ENCODE measurements at places on chromosomes 7 and 10.

DNA sequence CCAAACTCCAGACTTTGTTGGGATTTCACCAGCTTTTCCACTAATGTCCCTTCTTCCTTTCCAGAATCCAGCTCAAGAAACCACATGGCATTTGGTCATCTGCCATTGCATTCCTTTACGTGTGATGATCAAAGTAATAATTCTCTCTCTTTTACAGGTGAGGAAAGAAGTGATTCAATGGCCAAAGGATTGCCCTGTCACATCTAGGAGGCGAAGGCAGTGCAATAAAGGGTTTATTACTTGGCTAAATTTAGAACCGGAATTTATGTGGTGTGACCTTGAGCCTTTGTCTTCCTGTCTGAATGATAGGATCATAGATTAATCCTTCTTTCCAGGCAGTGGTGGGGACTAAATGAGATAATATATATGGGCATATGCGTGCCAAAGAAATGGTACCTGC lies 58.3 kb upstream of the COBL start:
- no peak for DNase-seq

DNA sequence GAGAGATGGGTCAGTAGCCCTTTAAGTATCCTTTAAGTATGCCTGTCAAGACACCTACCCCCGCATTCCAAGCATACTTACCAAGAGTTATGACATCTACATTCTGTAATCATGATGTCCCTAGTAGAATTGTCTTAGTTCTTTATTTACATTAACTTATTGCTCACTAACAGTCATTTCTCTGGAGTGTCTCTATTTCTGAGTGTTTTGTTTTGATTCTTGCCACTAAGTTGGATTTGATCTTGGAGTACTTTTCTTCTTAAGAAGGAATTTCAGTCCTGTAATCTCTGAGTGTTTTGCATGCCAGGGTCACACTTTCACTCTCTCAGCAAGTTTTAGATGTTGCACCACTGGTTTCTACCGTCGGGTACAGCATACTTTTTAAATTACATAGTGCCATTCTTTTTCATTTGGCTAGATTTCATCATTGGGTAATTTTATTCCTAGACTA lies 1053.9 kb downstream of the KCNMA1 start:
- no peak for DNase-seq

DNA sequence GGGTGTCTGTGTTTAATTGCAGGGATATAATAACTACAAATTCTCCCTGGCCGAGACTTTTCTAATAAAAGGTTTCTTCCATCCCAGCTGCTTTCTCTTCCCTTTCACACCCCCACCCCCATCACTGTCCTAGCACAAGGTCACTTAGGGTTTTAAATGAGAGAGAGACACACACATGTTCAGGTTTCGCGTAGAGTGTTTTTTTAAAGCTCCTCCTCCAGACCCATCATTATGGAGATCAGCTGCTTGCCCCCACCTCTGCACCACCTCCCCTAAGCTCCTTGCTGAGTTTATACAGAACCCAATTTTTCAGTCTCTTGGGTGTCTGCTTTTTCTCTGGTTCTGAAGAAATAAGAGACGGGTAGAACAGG lies 18.6 kb downstream of the LRMDA start:
- no peak for DNase-seq

- no peak for DNase-seq
Observed at GRCh38 chr10:50362547-50363125, 111.3 kb upstream of the ASAH2 start.

GRCh38 chr10:99233689-99234037 lies 2.0 kb downstream of the HPSE2 start:
- no peak for DNase-seq

GRCh38 chr7:82593780-82594179 lies 150.2 kb upstream of the CACNA2D1 start:
- no peak for DNase-seq

DNA sequence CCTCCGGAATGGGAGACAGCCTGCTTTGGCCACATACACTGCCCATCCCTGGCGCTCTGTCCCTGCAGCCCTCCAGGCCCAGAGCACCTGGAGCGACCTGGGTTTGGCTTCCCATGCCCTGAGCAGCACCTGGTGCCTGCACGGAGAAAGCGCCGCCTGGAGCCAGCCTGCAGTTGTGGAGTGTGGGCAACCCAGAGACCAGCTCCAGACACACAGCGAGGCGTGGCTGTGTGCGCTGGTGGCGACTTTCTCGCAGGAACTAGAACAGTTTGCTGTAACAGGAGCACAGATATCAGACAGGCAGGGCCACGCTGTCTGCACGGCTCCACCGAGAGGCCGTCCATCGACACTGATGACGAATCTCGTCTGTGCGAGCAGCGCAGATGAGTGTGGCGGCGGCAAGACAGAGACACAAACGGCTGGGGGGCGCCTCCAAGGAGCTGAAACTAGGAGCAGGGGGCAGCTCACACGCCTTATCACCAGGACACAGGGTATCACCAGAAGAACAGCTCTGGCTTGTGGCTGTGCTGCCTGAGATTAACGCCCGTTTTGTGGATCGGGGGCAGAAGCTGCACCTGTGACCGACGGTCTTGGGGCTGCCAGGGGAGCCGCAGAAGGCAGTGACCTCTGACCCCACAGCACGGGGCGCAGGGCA lies 275.3 kb downstream of the DNAJB6 start:
- DNase-seq = no peak

GRCh38 chr7:38675494-38676106 lies 44.4 kb upstream of the AMPH start:
- no peak for DNase-seq

DNA sequence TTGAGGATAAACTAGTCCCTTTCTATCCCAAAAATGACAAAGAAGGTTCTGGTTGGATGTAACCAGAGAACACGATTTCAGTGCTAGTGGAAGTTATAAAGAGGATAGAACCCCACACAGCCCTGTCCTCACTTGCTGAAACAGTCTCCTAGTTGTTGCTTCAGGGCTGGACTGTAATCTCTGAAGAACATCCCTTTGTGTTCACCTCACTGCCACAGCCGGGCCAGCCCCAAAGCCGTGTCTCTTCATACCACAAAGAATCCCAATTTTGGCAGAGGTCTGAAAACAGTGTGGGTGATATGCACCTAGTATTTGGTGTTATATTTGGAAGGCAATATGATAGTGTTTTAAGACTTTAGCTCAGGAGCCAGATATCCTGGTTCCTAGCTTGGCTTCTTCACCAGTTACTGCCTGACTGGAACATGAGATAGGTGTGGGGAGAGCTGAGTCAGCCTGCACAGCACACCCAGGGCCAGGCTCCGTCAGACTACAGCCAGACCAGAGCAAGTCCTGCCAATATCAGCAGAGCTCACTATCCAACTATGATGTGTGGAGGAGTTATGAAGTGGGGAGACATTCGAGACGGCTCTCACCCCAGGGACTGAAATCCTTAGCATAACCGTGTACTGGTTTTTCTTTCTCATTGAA lies 21.2 kb downstream of the CYP3A4 start:
- DNase-seq = no peak

GRCh38 chr10:31123946-31124345 lies 92.3 kb upstream of the ZNF438 start:
- DNase-seq = no peak

DNA sequence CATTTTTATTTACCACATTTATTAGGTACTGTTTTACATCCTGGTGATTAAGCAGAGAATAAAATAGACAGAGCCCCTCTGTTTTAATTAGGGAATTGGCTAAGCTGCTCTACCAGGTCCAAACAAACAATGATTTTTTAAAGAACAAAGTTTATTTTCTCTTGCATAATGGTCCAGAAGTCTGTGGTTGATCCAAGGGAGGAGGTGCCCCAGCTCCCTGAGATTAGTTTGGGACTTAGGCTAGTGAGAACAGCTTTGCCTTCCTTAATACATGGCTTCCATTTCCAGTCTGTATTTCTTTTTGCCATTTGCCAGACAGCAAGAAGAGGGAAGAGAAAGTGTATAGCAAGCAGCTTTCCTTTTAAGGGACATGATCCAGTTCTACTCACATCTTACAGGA lies 2.9 kb upstream of the MIOS start:
- DNase-seq = no peak

- DNase-seq = no peak
Observed at GRCh38 chr10:124003871-124004662, 89.3 kb downstream of the CHST15 start.

GRCh38 chr7:19296617-19297016 lies 151.4 kb upstream of the FERD3L start:
- no peak for DNase-seq

GRCh38 chr7:3778345-3778744 lies 477.3 kb downstream of the SDK1 start:
- no peak for DNase-seq

- no peak for DNase-seq
Observed at GRCh38 chr7:101606498-101606923, 22.6 kb downstream of the MYL10 start.

DNA sequence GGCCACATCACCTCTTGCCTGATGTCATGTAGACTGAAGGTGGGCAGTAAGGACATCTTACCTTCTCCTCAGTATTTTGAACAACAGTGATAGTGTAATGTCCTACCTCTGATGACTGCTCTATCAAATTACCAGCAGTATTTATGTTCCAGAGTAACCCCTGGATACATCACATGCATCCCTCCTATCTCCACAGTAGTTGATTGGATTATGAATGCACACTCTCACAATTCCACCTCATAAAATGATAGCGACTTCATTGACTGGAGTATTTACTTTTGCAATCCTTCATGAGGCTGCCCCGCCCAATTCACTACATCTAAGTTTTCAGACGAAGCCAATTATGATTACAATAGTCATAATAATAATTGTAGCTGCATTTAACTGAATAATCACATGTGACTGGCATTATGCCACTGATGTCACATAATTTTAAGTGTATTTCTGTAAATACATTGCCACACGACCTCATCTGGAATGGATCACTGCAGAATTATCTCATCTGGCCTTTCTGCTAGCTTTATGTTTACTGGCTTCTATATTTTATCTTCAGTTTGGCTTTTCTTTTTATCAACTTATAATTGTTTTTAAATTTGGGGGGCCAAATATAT lies 268.9 kb downstream of the SLC25A13 start:
- no peak for DNase-seq

GRCh38 chr7:121286742-121287734 lies 41.8 kb upstream of the WNT16 start:
- DNase-seq = no peak

GRCh38 chr7:46208635-46209525 lies 287.8 kb upstream of the IGFBP3 start:
- DNase-seq = no peak

All from T-cell (primary cell).